H54 (cell line): ENCODE measurements at places on chromosomes 1 and 21.

DNA sequence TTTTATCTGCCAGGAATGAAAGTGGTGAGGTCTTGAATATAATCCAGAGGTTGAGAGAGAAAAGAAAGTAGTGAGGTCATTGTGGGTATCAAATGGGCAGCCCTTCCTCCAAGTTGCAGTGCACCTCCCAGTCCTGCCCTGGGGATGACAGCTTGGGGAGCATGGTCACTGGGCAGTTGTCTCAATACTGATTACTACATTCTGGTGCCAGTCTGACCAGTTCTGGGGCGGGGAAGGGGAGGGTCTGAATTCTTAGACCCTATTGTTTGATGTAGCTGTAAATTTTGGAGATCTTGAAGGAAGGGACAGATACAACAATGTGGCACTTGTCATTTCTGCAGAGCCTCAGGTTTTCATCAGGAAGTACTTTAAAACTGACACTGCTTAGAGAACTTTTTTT, 11.2 kb downstream of the SLFNL1 start:
- DNase-seq = no peak

DNA sequence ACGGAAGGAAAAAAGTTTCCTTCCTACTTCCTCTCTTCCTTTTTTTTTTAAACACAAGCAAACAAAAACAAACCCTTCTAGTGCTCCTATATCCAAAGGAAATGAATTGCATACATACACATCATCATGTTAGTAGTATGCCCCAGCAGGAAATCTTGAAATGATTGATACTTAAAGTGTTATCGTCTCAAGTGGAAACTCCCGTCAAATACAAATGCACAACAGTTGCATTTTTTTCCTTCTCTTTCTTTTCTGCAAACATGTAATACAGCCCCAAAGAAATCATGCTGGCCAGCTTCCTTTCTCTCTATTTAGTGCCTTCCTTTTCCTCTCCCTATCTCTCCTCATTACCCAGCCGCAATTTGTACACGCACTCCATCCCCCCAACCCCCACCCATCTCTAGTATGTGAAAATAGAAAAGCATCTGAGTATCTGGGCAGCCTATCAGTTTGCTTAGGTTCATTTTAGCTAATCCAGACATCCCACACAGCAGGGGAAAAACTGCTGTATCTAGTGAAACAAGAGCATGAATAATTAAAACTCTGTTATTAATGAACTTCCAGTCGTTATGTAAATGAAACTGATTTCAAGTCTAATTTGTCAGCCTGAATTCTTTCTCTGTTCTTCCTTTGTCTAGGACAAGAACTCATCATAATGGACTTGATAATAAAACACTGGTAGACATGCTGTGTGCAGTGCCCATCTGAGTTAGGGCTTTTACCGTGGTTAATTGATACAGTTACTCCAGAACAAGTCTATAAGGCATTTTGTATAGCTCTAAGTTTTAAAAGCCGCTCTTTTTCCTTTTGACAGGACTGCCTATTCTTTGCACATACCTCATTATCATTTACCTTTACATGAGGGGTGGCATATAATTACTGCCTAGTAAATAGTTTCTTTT, 336.5 kb upstream of the ADGRL2 start:
- no peak for DNase-seq

DNA sequence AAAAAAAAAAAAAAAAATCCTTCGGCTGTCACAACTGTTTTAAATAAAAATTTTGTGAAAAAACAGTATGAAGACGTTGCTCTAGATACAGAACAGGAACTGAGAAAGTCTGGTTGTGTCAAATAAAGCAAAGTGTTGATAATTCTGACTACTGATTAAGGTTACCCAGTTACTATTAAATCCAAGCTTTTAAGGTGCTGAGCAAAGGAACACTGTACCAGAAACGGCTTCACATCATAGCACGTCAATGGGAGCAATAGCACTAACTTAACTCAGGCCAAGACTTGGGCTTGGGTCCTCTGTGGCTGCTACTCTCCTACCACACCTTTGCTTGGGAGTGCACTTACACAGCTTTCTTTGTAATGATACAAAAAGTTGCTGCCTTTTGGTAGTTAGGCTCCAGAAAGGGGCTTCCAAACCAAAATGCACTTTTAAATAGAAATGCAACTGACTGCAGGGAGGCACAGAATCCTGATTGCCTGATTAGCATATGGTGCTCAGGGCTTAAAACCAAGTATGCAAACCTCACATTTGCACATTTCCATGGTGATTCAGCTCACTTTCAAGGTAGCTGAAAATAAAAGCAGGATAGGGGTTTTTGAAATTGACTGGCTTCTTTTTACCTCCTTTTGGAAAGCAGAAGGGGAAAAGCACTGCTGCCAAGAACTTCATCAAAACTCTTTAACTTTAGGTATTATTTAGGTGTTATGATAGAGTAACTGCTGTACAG, 6.3 kb downstream of the MCL1 start:
- DNase-seq = no peak

- no peak for DNase-seq
Measured at GRCh38 chr1:61215676-61216289, 133.4 kb downstream of the NFIA start.

- DNase-seq = no peak
Measured at GRCh38 chr1:109990302-109990653, 5.7 kb downstream of the AHCYL1 start.

GRCh38 chr1:221782477-221782876, 40.6 kb upstream of the DUSP10 start:
- DNase-seq = no peak

DNA sequence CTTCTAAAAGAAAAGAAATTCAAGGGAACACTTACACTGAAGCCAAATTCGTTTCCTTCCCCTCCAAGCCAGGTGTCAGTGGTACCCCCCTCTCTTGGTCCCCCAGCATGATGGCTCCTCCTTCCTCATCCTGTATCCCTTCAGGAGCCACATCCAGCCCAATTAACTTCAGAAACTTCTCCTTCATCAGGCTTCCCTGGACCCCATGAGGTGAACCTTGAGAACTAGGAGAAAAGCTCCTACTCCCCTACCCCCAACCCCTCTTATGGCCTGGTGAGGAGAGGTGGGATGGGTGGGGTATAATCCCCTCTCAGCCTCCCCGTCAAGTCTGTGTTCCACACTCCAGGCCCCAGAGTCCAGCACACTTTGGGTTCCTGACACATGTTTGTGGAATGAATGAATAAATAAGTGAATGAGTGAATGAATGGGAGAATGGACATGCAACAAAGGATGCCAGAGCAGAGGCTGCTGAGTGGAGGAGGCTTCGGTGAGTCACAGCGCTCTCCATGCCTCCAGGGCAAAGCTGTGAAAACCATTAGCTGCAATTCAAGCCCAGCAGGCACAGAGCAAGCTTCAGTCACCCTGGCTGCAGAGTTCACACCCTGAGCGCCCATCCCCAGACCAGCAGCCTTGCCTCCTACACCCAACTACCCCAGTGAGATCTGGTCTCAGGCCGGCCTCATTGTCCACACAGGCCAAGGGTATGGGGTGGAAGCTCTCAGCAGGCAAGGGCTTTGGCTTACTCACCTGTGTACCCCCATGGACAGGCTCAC, 43.8 kb downstream of the BATF3 start:
- peak; percentile 70 for DNase-seq

- no peak for DNase-seq
Measured at GRCh38 chr1:234309243-234309597, 64.0 kb upstream of the COA6 start.

- no peak for DNase-seq
Measured at GRCh38 chr1:21437341-21437640, 2.6 kb upstream of the NBPF3 start.
